ENCODE measurements at places on chromosomes 2 and 18.

GRCh38 chr2:84861539-84861938, 19.3 kb downstream of the TRABD2A start:
- DNase-seq = no peak

DNA sequence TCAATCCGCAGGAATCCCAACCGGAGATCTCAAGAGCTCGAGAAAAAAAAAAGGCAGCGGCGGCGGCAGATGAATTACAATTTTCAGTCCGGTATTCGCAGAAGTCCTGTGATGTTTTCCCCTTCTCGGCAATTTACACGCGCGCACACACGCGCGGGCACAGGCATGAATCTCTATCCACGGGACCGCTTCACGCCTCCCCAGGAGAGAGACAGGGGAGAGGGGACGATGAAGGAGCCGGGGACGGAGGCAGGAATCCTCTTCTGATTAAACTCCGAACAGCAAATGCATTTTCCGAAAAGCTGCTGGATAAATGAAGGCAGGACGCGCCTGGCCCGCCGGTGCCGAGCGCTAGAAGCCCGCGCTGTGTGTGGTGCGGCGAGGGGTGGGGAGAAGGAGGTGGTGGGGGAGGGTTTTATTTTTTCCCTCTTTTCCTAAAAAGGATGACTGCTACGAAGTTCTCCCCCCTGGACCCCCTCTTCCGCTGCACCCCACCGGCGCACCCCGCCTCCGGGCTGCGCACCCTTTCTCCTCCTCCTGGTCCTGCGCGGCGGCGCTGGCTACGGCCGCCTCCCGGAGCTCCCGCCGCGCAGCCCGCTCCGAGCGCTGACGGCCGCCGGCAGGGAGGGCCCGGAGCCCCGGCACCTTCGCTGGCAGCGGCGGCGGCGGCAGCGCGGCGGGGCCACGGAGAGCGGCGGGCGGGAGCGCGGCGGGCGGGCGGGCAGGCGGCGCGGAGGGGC, at the start of gene BCL2:
TSS of gene BCL2 (minus strand) at position 387 of the 740 bp plus-strand sequence.
- DNase-seq = peak; percentile 59

DNA sequence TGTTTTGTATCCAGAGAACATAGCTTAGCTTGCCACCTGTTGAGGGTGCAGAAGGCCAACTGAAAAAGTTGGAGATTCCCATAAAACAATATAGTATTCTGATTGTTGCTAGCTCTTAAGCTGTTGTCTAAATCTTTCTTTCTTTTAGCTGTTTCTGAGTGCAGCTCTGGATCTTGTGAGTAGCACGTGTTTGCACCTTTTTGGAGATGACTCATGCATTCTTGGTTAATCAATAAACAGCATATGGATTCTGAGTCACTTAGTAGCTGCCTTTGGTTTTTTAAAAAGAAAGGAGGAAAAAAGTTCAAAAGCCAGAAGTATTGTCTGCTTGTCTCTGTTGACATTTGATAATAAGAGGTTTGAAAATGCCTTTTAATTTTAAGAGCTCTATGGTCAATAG, 483.0 kb upstream of the FSIP2 start:
- DNase-seq = no peak

- DNase-seq = no peak
Measured at GRCh38 chr2:73980566-73980965, 4.1 kb upstream of the TET3 start.

GRCh38 chr2:150101947-150102346, 385.5 kb downstream of the RND3 start:
- DNase-seq = no peak

GRCh38 chr2:215269397-215270117, 42.3 kb upstream of the ATIC start:
- DNase-seq = peak; percentile 79

DNA sequence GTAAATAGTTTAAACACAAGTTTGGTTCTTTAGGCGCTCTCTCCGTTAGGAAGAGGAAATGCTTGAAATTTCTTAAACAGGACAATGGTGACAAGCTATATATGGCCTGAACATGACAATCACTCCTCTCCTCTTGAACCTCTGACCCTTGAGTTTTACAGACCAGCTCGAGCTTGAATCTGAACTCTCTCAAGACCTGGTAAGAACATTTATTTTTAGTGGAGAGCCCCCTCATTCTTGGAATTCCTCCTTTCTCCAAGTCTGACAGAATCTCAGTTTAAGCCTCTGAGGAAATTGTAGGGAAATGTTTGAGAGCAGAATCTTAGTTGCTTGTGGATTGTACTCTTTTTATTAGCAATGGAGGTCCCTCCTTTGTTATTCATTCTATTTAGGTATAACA, 1293.6 kb upstream of the ZEB2 start:
- no peak for DNase-seq

DNA sequence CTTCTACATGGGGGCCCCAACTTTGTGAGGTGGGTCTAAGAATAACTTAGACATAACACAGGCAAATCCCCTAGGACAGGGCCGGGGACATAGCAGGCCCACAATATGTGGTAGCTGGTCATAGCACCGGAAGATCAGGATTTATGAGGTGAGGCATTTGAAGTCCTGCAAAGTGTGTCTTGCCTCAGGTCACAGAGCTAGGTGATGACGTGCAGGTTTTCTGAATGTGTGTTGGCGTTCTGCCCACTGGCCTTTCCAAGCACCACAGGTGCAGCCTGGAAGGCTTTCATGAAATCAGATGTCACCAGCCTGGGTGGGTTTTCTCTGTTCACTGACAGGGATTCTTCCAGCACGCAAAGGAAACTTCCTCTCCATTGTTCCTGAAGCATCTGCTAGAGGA, 119.1 kb downstream of the LRATD1 start:
- DNase-seq = peak; percentile 83

DNA sequence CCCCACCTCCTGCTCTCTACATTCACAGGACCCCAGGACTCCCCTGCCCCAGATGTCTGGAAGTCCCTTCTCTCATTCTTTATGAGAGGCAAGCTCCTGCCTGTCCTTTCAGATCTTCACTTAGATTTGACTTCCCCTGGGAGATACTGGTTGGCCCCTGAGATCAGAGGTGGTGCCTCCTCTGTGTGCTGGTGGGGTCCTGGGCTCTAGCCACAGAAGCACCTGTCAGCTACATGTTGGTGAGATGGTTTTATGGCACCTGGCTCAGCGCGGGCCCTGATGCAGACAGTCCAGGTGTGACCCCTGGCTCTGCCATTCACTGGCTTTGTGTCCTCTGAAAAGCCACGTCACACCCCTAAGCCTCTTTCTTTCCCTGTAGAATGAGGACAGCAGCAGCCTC, 369.6 kb upstream of the ID2 start:
- DNase-seq = no peak

DNA sequence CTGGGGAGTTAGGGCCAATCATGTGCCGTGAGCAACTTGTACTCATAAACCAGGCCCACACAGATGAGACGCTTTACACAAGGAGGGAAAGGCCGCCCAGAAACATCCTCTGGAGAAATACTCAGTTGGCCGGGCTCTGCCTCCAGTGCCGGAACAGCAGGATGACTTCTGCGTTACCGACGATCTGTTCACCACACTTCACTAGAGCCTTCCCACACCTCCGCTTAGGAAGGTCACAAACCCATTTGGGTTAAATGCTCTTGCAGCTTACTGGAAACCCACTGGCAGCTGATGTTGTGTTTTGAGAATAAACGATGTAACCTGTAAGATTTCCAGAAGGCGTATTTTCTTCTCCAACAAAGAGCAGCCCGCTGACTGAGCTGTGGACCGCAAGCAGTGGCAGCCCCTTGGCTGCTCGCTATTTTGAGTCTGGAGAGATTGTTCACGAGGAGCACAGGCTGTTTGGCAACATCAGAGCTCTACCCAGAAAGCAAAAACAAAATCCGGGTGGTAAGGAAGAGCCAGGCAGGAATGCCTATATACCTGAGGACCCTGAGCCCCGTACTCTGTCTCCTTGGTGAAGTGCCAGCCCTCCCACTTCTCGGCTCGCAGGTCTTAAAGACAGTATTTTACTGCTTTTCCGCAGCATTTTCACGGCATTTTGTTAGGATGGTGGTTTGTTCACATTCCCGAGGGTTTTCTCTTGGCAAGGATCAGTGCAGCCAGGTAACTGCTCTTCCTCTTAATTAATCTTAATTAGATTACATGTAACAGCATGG, 44.0 kb downstream of the COLEC12 start:
- no peak for DNase-seq

- DNase-seq = peak; percentile 21
Measured at GRCh38 chr2:239264838-239265651, 135.8 kb downstream of the HDAC4 start.

DNA sequence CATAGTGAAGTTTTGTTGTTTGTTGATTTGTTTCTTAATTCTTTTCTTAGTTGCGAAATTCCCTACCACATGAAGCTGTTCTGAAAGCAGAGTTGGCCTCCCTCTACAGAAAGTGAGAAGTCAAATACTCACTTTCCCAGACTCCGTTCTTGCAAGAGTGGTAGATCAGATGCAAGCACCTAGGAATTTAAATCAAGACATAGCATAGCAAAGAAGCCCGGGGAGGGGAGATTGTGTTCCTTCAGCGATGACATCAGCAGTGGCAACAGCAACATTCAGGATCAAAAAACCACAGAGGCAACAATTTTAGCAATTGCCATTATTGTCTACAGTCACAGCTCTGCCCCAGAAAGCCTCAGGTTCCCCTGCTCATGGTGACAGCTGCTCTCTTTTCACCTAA, 580.0 kb downstream of the RNF144A start:
- no peak for DNase-seq

DNA sequence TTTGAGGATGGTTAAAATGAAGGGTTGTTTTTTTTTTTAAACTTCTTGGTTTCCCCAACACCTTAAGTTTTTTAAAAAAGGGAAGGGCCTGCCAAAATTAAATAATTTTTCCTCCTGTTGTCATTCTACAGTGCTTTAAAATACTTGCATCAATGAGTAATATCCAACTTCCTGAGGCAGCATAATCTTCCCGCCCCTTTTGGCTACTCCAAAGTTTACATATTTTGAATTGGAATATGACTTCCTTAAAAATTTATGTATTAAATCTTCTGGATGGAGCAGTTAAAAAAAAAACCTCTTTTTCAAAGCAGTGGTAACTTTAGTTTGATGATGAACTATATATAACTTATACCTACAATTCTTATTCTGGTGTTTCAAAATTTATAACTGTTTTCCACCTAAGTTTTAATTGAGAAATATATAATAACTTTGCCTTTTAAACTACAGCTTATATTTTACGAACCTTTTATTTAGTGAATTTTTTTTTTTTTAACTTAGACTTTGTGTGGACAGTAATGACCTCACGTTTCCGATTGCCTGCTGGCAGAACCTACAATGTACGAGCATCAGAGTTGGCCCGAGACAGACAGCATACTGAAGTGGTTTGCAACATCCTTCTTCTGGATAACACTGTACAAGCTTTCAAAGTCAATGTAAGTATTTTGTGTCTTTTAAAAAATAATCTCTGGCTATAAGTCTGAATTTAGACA, 49.8 kb downstream of the PTPN4 start:
- DNase-seq = no peak

DNA sequence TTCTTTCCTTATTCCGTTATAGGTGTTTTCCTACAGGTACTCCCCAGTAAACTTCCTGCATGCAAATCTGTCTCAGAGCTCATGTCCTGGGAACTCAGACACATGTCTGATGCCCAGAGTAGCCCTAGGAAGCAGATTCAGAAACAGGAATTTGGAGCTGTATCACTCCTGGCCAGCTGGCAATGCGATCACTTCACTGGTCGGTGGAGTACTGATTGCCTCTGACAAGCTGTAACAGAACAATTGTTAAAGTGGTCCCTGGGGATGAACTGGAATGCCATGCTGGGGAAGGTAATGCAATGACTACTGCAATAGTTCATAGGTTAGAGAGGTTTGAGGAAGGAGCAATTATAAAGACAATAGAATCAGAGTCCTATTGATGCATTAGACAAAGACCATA, 131.6 kb upstream of the DOCK10 start:
- peak; percentile 79 for DNase-seq

DNA sequence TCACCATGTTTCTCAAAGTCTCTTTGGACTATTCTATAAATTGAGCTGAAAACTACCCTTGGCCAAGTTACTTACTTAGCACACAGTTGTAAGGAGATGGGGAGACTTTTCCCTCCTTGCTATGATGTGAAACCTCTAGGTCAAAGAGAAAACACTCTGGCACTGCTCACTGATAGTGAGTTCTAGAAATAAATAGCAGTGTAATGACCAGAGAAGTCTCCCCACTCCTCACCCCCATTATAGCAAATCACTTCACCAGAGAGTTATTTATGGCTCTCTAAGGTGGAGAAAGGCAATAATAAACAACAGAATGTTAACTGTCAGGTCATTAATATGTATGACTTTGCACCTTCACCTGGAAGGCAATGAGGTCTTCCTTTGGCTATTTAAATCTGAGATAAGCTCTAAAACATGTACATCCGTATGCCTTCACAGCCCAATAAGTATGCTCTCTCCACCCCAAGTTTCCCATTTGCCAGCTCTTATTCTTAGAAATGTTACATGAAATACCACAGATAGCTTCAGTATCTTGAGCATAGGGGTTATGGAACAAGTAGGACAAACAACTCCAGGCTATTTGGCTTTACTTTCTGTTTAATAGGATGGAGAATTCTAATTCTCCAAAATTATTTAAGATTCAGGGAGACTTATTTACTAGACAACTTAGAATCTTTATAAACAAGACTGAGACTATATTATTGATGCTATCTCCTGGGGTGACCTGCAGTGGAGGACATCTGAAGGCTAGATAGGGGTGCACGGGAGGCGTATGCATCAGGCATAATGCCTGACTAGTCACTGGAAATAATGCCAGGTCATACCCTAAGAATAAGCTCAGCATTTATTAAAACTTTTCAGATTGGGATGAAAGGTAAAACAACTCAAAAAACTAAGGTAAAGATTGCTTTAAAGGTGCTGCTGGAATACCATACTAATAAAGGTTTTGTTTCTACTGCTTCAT, 65.3 kb upstream of the DTNB start:
- no peak for DNase-seq

GRCh38 chr18:13381331-13381730, 162.8 kb downstream of the LDLRAD4 start:
- DNase-seq = no peak

DNA sequence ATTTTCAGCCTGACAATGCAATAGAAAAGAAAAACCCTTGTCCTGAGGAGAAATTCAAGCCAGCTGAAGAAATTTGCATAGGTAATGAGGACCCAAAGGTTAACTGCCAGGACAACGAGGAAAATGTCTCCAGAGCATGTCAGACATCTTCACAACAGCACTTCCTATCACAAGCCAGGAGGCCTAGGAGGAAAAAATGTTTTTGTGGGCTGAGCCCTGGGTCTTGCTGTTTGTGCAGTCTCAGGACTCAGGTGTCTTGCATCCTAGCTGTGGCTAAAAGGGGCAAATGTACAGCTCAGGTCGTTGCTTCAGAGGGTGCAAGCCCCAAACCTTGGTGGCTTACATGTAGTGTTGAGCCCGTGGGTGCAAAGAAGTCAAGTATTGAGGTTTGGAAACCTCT, 905.1 kb upstream of the FSHR start:
- no peak for DNase-seq

- DNase-seq = no peak
Measured at GRCh38 chr2:216292886-216293301, 79.4 kb downstream of the MARCHF4 start.

GRCh38 chr2:168574856-168575630, 119.0 kb downstream of the CERS6 start:
- DNase-seq = peak; percentile 10

Measured in NCI-H345 (cell line).